ENCODE measurements at places on chromosomes 7 and 10. TPM values are rescaled to one million over a fixed set of nuclear protein-coding genes. Genes with fewer than 3 reads are reported as not detected.

- no peak for DNase-seq
These were observed 628.4 kb downstream of the PARD3 start for GRCh38 chr10:34186745-34187144.

The HOGA1 gene
- 0.15 TPM for total RNA-seq

- peak; percentile 97 for DNase-seq
These were observed 705.0 kb downstream of the PARD3 start for GRCh38 chr10:34109952-34110702.

The VSTM4 gene
- not detected for total RNA-seq

DNA sequence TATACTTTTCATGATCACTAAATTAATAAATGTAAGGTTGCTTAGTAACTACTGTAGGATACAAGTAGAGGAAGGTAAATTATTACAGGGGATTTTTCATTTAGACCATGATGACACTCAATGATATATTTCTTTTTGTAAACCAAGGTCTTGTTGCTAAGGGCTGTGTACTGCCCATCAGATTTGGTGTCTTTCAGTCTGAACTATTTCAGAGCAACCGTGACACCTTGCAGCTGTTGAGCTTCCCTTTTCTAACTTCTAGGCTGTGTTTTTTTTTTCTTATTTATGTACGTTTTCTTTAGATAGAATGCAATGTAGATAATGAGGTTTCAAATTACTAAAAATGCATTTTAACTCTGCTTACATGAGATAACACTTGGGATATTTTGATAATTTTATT, 292.0 kb upstream of the MBL2 start:
- DNase-seq, result no peak

DNA sequence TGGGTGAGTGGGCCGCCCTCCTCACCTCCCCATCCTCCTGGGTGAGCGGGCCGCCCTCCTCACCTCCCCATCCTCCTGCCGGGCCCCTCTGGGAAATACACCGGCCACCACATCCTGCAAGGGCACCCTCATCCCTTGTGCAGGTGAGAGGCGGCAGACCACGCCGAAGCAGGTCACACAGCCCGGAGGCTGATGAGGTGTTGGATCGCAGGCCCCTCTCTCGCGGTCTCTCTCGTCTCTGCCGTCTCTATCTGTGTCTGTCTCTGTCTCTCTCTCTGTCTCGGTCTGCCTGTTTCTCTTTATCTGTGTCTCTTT, 30.8 kb upstream of the FOXL3 start:
- no peak for DNase-seq

DNA sequence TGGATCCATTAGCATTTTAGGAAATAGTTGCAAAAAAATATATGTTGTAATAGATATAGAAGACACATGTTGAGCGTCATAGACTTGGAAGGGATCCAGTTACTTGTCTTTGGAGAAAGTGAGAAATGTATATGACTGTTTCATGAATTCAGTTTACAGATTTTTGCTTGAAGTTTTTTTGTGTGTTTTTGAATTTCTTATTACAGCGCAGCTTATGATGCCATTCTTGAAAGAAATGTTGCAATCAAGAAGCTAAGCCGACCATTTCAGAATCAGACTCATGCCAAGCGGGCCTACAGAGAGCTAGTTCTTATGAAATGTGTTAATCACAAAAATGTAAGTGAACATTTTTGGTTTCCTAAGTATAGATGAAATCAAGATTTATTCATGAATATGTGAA, 98.2 kb downstream of the MAPK8 start:
- no peak for DNase-seq

DNA sequence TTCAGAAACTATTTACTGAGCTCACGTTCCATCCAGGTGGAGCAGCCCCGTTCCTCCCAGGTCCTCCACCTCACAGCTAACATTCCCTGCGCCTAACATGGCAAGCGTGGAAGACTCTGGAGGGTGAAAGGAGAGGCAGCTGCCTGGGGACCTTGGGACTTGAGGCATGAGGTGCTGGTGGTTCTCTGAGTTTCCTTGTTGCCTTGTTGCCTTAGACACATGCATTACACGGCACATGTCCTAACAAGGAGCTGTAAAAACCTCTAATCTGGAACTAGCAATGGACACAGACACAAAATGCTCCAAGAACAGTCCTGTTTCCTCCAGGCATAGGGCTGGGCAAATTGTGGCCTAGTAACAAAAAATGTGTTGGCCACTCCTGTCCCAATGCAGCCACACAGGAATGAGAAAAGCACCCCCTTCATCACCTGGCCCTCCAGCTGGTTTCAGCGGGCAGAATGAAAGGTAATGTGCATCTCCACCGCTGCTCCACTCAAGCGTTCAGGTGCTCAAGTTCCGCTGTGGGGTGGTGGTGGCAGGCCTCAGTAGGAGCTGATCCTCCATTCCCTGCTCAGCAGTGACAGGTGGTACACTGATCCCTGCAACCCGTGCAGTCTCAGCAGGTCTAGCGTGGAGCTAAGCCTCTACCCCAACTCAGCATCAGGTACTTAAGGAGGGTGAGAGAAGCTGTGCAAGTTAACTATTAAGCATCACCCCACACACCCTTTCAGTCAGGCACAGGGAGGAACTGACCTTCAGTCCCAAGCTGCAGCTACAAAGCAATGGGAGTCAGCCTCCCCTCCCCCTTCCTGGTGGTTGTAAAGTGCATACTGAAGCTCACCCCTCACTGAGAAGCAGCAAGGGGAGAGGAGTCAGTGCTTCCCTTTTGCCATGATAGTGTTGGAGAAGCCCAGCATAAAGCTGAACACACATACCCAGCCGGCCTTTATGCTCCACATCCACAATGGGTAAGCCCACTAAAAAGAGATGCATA, 382.8 kb downstream of the SDK1 start:
- DNase-seq, result no peak

The RAB19 gene
- total RNA-seq, result 1.3 TPM

The SPOCK2 gene
- 0.33 TPM for total RNA-seq

- DNase-seq, result peak; percentile 40
These were observed 56.2 kb upstream of the TM9SF3 start for GRCh38 chr10:96642973-96643372.

GRCh38 chr10:108544500-108545120, 1378.7 kb downstream of the XPNPEP1 start:
- peak; percentile 77 for DNase-seq

The ZNF804B gene
- not detected for total RNA-seq

DNA sequence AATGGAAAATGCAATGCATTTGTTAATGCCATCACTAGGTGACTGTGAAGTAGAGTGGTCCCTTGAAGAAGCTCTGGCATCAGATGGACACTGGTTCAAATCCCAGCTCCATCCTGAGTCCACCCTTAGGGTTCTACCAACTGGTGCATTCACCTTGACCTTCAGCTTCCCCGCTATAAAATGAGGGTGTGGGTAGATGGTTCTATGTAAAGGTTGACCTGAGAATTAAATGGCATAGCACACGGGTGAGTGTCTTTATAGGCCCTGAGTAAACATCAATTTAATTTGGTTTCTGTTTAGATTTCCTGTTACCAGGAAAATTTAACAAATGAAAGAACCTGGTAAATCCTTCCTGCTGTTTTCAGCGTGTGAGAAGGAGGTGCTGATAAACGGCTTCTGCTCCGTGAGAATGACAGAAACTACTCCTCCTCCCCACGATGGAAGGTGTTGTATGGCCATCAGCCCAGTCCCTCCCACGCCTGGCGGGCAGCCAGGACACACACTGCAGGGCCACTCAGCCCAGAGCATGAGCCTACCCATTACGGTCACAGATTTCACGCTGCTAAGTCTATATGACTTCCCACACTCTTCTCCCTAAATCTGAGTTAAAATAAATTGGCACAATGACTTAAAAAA, 210.1 kb downstream of the TNS3 start:
- DNase-seq, result peak; percentile 74

DNA sequence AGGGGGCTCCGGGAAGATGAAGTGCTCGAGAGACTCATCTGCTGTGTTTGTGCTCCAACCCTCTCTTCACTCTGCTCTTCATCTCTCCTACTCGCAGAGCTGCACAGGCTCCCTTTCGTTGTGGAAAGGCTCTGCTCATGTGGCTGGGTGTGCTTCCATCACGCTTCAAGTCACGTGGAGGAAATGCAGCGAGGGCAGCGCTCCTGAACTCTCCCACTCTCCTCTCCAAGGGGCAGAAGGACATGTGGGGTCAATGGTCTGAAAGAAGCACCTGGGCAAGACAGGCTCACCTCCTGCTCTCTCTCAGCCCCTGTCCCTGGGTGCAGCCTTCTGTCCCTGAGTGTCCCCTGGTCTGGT, 72.6 kb downstream of the USP6NL start:
- DNase-seq, result no peak
